Effector CD8-positive, alpha-beta T cell (primary cell): ENCODE measurements at places on chromosomes 4 and X.

- DNase-seq: no peak
Observed at GRCh38 chrX:25733148-25733547, 405.0 kb upstream of the MAGEB18 start.

DNA sequence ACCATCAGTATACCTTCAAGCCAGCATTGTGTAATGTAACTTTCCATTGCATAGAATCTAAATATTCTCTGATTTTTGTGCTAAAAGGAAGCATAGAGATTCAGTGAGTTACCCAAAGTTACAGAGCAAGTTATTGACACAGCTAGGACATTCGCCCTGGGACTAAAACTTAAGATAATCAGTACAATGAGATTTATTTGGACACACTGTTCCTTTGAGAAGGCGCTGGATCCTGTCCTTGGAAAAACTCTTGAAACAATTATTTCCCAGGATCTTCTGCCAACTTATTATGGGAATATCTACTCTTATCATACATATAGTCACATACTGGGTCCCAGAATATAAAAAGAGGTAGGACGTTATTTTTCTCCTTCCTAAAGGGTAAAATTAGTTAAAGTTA is 392.0 kb downstream of the UBE2NL start:
- DNase-seq: no peak

- no peak for DNase-seq
Observed at GRCh38 chr4:178553201-178553600, 1111.0 kb upstream of the AGA start.

DNA sequence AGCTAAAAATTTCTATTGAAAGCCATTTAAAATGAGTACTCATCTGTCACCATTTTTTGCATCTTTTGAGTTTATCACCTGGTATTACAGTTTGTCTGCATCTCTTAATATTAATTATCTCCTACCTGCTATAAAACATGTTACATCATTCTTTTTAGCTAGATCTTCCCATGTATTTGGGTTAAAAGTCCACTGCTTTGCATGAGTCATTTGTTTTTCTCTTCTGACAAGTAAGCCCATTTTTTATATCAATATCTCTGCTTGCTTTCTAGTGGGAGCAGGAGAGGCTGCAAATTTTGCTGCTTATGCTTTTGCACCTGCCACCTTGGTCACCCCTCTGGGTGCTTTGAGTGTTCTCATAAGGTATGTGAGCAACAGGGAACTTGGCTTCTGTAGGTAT is 16.1 kb downstream of the NIPAL1 start:
- no peak for DNase-seq

GRCh38 chr4:134024251-134024650 is 177.3 kb downstream of the PABPC4L start:
- no peak for DNase-seq

- no peak for DNase-seq
Observed at GRCh38 chr4:68963374-68963773, 11.8 kb upstream of the UGT2A3 start.

- DNase-seq: no peak
Observed at GRCh38 chrX:48893556-48894348, 3.8 kb downstream of the TIMM17B start.

- DNase-seq: no peak
Observed at GRCh38 chr4:85784947-85785346, 310.0 kb downstream of the ARHGAP24 start.

GRCh38 chr4:130092187-130093015 is 996.4 kb downstream of the C4orf33 start:
- no peak for DNase-seq

GRCh38 chr4:6779667-6780565 is 2.6 kb upstream of the KIAA0232 start:
- DNase-seq: no peak

GRCh38 chrX:10471418-10471817 is 149.0 kb downstream of the MID1 start:
- DNase-seq: no peak

GRCh38 chr4:47198791-47199190 is 167.4 kb downstream of the GABRB1 start:
- DNase-seq: no peak
